ENCODE measurements at places on chromosomes 7 and 10. TPM values are rescaled to one million over a fixed set of nuclear protein-coding genes. Genes with fewer than 3 reads are reported as not detected.

Gene HACD1
- 23.6 TPM for total RNA-seq

Gene CHAT
- not detected for total RNA-seq

Gene UPK3B
- total RNA-seq, result not detected

Gene TMEM26
- 0.56 TPM for total RNA-seq

Gene AGR3
- total RNA-seq, result not detected

DNA sequence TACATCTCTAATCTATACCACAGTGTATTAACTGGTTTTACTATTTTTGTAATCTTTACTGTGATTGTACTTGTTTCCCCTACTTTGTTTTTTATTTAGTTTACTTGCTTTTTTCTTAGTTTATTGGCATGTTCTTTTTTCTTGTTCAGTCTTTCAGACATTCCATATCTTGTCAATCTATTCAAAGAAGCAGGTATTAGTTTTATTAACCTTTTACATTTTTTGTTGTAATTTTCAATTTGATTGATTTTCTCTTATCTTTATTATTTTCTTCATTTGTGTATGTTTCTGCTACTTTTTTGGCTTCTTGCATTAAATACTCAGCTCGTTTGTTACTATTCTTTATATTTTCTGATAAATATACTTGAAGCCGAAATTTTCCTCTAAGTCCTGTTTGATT lies 41.6 kb downstream of the TLX1 start:
- no peak for DNase-seq
- H3K4me1 ChIP-seq, result no peaks in the 10 kb centered on the region
- no peak overlapping the region for H3K4me3 ChIP-seq
- no peak overlapping the region for H3K27ac ChIP-seq

GRCh38 chr7:31917256-31917655 lies 153.0 kb downstream of the PDE1C start:
- peaks cover 3% of the 10 kb centered on the region for H3K4me1 ChIP-seq
- H3K27me3 ChIP-seq, result no peaks in the 10 kb centered on the region
- H3K4me3 ChIP-seq, result no peak overlapping the region
- no peak overlapping the region for H3K27ac ChIP-seq

DNA sequence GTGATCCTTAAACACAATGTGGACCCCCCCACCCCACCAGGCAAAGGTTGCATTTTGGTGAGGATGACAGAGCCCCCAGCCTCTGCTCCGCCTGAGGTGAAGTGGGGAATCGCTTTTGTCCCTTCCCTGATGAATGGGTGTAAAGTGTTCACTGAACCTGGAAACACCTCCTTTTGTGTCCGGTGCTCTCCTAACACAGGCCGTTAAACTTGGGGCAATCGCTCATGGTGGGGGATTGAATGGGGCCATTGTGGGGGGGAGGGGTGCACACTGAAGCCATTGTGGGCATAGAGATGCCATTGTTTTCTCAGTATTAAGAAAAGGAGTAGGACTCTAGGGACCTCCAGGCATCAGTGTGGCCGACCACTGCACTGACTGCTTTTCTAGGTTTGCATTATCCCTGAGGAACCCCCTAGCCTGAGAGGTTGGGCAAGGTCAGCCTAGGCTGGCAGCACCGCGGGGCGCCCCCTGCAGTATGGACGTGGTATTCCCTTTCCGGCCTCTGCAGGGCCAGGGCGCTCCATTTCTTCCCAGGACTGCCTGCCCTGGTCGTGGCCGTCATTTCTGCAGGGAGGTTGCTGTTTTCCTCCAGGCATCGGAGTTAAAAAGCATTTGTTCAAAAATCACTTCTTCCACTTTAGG lies 158.3 kb downstream of the TCF7L2 start:
- H3K4me1 ChIP-seq, result peaks cover 12% of the 10 kb centered on the region
- H3K4me3 ChIP-seq, result no peak overlapping the region
- H3K36me3 ChIP-seq, result peaks cover 2% of the 10 kb centered on the region
- DNase-seq, result no peak

DNA sequence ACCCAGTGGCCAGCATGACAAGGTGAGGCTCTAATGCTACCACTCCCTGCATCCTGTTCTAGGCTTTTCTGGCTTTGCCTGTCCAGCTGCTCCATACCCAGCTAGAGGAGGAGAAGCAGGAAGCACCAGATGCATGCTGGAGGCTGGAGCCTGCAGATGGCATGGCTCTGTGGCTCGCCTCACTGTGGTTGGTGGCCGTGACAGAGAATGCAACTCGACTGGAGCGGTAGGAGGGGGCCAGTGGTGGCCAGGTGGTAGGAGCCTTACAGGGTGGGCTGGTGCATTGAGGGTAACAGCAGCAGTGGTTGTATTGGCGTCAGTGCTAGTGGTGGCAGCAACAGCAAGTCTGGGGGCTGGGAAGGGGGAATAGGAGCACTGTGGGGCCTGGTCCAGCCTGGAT lies 128.6 kb downstream of the ZNF248 start:
- no peaks in the 10 kb centered on the region for H3K4me1 ChIP-seq
- no peak for DNase-seq
- H3K4me3 ChIP-seq, result no peak overlapping the region
- H3K27ac ChIP-seq, result no peak overlapping the region
- no peaks in the 10 kb centered on the region for H3K27me3 ChIP-seq

DNA sequence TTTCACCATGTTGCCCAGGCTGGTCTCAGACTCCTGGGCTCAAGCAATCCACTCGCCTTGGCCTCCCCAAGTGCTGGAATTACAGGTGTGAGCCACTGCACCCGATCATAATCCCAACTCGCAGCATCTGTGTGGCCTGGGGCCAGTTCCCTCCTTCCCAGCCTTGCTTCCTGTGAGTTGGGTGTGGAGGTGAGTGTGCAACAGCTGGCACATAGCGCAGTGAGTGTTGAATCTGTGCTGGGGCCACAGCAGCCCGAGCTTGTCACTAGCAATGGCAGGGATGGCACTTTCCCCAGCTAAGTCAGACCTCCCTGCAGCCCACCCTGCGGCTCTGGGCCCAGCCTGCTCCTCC lies 12.2 kb downstream of the TMEM184A start:
- DNase-seq, result no peak
- peaks cover 4% of the 10 kb centered on the region for H3K4me1 ChIP-seq
- H3K27ac ChIP-seq, result no peak overlapping the region
- no peaks in the 10 kb centered on the region for H3K27me3 ChIP-seq
- H3K36me3 ChIP-seq, result peaks cover 48% of the 10 kb centered on the region

DNA sequence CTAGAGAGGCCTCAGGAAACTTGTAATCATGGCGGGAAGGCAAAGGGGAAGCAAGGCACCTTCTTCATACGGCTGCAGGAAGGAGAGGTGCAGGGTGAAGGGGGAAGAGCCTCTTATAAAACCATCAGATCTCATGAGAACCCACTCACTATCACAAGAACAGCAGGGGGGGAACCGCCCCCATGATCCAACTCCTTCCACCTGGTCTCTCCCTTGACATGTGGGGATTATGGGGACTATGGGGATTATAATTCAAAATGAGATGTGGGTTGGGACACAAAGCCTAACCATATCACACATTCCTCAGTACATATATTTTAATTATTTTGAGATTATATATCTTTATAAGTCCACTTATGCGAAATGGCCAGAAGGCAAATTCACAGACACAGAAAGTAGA lies 8.9 kb downstream of the HK1 start:
- H3K4me1 ChIP-seq, result no peaks in the 10 kb centered on the region
- H3K4me3 ChIP-seq, result no peak overlapping the region
- H3K27me3 ChIP-seq, result peaks cover 48% of the 10 kb centered on the region
- H3K27ac ChIP-seq, result no peak overlapping the region
- H3K36me3 ChIP-seq, result no peaks in the 10 kb centered on the region

- no peaks in the 10 kb centered on the region for H3K4me1 ChIP-seq
- DNase-seq, result no peak
- H3K36me3 ChIP-seq, result no peaks in the 10 kb centered on the region
- H3K4me3 ChIP-seq, result no peak overlapping the region
- H3K27ac ChIP-seq, result no peak overlapping the region
Measured at GRCh38 chr10:113523071-113523470, 29.8 kb upstream of the HABP2 start.

- no peak overlapping the region for H3K4me3 ChIP-seq
- no peaks in the 10 kb centered on the region for H3K27me3 ChIP-seq
- DNase-seq, result peak; percentile 62
- no peaks in the 10 kb centered on the region for H3K36me3 ChIP-seq
Measured at GRCh38 chr10:63819753-63820329, 298.6 kb downstream of the REEP3 start.

DNA sequence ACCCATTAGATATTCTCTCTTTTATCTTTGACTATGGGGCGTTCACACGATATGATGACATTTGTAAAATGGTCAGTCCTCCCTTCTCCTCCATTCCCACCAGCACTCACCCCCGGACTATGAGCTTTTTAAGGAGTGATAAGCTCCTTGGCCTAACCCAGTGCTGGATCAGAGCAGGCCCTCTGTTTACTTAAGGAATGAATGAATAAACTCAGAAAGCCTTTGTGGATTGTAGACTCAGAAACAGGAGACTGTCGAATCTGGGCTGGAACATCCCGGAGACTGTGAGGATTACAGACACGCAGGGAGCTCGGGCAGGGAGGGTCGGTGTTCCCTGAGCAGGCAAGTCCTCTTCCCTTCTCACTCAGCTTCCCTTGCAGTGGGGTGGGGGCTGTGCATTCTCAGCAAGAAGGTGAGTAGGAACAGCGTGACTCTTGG lies 6.8 kb upstream of the ZCCHC24 start:
- no peaks in the 10 kb centered on the region for H3K27me3 ChIP-seq
- peak overlapping the region; percentile 77 for H3K27ac ChIP-seq
- H3K36me3 ChIP-seq, result no peaks in the 10 kb centered on the region
- no peak overlapping the region for H3K4me3 ChIP-seq

- H3K27me3 ChIP-seq, result no peaks in the 10 kb centered on the region
- peaks cover 10% of the 10 kb centered on the region for H3K4me1 ChIP-seq
- DNase-seq, result no peak
- no peak overlapping the region for H3K4me3 ChIP-seq
- no peak overlapping the region for H3K27ac ChIP-seq
Measured at GRCh38 chr7:18393465-18394118, 102.0 kb upstream of the HDAC9 start.

- H3K27ac ChIP-seq, result no peak overlapping the region
- no peaks in the 10 kb centered on the region for H3K27me3 ChIP-seq
- peaks cover 3% of the 10 kb centered on the region for H3K4me1 ChIP-seq
- no peak for DNase-seq
Measured at GRCh38 chr7:75987026-75987804, 7.2 kb downstream of the TMEM120A start.

DNA sequence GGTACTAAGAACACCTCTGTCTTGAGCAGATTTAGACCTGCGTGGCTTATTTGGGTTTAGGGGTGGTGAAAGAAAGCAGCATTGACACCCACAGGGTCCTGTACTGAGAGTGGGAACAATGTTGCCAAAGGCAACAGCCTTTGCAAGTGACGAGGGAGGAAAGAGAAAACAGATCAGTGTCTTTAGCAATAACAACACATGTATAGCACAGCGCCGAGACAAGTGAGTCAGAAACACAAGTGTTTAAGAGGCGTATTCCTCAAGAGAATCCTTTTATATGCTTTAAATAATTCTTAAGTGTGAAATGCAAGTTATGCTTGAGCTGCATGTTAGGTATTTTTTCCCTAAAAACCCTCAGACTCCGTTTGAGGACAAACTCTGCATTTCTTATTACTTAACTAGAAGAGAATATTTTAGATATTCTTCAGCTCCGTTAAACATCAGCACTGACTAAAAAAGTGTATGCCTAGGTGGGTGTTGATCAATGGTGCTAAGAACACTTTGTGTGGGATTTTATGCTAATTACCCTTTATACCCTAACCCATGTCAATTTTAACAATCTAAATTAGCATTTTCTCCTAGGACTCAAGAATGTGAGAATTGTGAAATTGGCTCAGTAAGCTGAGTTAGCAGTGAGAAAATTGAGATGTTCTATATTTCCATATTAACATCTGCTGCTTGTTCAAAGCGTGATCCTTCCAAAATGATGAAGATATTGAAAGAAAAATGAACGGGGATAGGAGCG lies 1095.4 kb upstream of the CELF2 start:
- H3K4me1 ChIP-seq, result no peaks in the 10 kb centered on the region
- no peak for DNase-seq
- H3K36me3 ChIP-seq, result no peaks in the 10 kb centered on the region
- no peaks in the 10 kb centered on the region for H3K27me3 ChIP-seq

DNA sequence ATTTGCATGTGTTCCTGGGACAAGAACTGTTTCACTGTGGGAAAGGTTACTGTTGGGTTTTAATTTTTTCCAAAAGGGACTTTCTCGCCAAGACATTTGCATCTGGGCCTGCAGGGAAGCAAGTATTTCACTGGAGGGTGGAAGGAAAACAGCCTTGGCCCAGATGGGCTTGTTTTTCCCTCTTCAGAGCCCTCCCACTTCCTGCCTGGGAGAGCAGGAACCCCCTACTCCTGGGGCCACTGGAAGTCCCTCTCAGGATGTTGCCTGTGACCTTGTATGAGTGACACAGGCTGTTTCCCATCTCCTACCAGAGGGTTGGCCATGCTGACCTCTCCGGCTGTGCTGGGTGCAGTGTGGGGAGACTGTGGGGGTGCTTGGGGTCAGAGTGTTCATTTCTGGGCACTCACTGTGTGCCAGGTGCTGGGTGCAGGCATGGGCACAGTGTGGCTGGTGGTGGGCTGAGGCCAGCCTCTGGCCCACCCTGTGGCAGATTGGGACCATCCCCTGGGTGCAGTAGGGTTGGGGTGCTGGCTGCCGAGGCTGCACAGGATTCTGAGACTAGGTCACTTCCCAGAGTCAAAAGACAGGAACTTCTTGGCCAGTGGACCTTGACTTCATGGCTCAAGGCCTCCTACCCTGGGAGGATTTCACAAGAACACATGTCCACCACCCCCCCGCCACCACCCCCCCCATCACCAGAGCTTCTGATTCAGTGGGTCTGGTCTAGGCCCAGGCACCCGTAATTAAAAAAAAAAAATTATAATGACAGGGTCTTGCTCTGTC lies 10.2 kb downstream of the TSPAN15 start:
- no peaks in the 10 kb centered on the region for H3K36me3 ChIP-seq
- H3K4me3 ChIP-seq, result no peak overlapping the region
- no peak for DNase-seq
- no peak overlapping the region for H3K27ac ChIP-seq
- H3K27me3 ChIP-seq, result peaks cover 16% of the 10 kb centered on the region

DNA sequence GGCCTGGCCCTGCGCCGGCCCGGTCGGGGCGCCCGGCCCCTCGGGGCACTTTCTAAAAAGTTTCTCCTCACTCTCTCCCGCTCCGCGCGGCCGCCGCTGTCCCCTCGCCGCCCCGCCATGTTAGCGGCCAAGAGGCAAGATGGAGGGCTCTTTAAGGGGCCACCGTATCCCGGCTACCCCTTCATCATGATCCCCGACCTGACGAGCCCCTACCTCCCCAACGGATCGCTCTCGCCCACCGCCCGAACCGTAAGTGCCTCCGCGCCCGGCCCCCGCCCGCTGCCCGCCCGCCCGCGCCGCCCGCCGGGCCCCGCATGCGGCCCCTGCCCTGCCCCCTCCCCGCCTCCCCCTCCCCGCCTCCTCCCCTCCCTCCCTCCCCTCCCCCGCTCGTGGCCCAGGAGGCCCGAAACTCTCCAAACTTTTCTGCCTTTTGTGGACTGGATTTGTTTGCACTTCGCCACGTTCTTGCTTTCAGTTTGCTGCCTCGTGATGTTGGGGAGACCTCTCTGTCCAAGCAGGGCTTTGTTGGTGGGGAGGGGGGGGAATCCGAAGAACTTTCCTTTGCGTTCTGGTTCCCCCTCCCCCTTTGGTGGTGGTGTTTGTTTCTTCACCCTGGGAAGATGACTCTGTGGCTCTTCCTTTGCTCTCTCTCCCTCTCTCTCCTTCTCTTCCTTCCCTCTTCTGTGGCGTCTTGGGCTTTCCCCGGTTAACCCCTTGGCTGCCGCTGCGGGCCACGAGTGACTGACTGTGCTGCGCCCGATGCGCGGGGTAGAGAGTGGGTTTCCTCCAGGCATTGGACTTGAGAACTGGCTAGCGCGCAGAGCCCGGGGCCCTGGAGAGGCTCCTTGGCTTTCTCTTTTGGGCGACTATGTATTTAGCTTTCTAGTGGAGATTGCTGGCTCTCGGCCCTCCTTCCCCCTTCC lies 1.6 kb downstream of the TCF7L2 start:
- H3K27me3 ChIP-seq, result no peaks in the 10 kb centered on the region
- H3K4me3 ChIP-seq, result peak overlapping the region; percentile 90
- H3K4me1 ChIP-seq, result peaks cover 5% of the 10 kb centered on the region
- peak overlapping the region; percentile 100 for H3K27ac ChIP-seq
- peak; percentile 84 for DNase-seq

All from IMR-90 (cell line).